GM04504 (cell line): ENCODE measurements at places on chromosomes 4 and X.
A peak's percentile ranks its signal among the peaks of the same experiment; 100 is the strongest.

DNA sequence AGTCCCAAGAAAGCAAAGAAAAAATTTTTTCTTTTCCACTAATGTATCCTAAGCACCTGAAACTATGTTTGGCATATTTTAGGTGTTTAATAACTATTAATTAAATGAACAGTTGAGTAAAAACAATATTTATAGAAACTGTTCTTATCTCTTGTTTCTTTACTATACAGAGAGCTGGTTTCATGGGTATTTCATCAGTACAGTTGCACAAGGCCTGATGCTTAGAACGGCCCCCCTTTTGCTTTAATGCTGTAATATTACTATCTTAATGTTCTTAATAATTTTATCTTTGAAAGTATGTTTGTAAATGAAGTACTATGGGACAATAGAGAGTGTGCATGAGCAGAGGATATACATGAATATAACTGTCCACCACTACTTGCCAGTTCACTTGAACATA is 479.1 kb upstream of the SLIT2 start:
- DNase-seq, result no peak

- no peak for DNase-seq
Measured at GRCh38 chr4:52919461-52919860, 57.3 kb downstream of the RASL11B start.

GRCh38 chrX:43573441-43574015 is 82.6 kb upstream of the MAOA start:
- no peak for DNase-seq

GRCh38 chr4:64195582-64195981 is 213.7 kb downstream of the TECRL start:
- DNase-seq, result no peak

DNA sequence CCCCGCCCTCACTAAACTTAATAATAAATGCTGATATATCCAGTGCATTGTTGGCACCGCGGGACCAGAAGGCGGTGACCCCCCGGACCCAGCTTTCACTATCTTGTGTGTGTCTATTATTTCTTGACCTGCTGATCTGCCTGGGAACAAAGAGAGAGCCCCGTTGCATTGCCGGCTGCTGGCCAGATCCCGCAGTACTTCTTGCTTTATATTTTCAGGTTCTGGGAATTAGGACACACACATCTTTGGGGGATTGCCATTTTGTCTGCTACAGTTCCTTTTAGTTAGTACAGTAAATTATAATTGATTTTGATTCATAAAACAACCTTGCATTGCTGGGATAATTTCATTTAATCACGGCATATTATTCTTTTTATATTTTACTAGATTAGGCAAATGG is 2.2 kb upstream of the RTL8B start:
- DNase-seq, result no peak

- DNase-seq, result no peak
Measured at GRCh38 chr4:152579107-152579764, 43.3 kb upstream of the FBXW7 start.

DNA sequence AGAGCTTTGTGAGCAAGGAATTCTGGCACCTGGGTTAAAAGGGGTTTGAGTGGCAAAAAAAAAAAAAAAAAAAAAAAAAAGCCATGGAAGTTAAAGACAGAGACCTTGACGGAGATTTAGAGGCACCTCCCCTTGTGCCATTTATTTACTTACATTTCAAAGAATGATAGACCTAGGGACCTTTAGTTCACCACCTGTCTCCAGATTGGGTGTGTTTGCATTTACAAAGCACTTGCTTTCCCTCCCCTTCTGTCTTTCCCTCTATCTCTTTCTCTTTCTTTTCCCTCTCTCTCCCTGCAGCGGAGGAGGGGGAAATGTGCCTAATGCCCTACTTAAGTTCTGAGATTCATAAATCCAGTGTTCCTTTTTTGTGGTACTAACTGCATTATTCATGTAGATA is 116.0 kb downstream of the IQCM start:
- no peak for DNase-seq

- DNase-seq, result peak; percentile 66
Measured at GRCh38 chr4:123361195-123361861, 35.3 kb upstream of the SPRY1 start.

DNA sequence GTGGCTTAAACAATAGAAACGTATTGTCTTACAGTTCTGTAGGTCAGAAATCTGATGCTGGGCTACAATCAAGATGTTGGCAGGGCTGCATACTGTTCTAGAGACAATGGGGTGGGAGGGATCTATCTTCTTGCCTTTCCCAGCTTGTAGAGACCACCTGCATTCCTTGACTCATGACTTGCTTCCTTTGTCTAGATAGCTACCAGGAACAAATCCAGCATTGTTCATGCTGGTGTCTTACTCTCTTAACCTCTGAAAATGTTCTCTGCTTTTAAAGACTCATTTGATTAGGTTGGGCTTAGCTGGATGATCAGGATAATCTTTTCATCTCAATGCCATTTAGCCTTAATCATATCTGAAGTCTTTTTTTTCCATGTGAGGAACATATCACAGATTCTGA is 169.0 kb downstream of the ZNF330 start:
- no peak for DNase-seq

GRCh38 chrX:41781500-41781899 is 57.5 kb downstream of the GPR82 start:
- DNase-seq, result no peak

DNA sequence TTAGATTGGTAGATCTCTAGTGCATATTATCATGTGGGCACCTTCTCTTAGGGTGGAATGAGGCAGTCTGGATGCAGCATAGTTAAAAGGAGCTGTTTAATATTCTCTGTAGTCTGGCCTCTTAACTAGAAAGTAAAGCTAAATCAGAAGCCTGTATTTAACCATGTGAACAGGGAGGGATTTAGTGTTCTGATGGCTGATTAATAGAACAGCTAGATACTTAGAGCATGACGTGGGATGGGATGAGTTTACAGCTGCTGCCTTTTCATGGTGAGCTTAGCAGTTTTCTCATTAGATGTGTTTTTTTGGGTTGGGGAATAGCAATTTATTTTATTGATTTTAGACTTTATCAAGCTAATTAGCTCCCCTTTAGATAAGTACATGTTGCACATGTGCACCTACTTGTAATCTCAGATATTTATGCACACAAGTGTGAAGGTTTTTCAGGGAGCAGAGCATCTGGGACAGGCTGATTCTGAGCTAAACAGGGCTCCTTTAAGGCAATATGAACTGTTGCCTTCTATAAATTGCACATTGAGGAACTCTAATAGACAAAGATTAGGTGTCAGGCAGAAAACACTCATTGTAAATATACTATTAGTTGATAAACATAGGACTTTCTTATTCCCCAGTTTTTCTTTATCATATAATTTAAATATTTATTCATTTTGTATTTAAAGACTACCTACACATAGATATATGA is 34.1 kb downstream of the YIPF6 start:
- no peak for DNase-seq

DNA sequence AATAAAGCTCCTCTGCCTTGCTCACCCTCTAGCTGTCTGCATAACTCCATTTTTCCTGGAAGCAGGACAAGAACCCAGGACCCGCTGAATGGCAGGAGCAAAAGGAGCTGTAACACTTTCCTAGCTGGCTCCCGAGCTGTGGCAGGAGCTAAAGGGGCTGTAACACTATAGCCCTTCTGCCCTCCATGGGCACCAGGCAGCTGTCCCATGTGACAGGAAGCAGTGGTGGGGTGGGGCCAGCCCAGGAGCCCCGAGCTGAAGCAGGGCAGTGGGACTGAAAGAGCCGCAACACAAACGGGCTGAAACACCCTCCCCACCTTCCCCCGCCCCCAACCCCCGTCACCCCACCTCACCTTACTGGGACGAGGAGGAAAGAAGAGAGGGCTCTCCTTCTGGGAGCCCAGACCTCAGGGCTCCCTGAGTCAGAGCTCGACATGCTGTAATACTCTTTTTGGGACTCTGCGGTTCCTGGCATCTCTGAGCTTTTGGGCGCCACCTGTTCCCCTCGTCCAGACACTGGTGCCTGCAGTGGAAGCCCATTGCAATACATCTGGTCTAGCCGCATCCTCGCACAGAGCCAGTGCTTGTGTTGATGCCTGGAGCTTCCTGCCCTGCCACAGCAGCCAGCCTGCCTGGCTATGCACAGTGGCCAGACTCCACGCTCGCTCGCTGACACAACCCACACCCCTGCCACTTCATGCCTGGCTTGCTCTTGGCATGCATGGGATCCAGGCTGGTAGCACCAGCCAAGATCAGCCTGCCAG is 39.4 kb downstream of the PPM1K start:
- no peak for DNase-seq

DNA sequence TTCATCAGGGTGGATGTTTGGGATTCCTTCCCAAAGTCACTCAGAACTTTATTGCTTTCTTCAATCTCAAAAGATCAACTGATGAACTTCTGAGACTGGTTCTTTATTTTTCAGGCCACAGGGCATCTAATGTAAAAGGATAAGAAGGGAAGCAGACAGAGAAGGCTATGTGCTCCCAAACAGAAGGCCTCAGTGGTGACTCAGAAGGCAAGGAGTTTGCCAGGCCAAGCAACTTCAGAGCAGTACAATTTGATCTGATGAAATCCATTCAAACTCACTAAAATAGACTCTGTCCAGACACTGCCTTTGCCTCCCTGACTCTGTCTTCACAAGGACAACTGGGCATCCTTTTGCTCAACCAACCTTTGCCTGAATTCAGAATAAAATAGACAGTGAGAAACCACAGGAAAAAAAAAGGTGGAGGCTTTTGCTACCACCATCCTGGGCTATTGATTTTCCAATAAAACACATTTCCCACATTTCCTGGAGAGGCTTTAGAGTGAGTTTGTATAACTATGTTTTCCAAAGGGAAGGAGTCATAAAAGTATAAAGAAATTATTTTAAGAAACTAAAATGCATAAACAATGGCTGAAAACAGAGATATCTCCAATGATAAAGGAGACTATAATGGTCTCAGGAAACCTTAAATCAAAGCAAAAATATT is 55.2 kb downstream of the ARHGEF6 start:
- DNase-seq, result peak; percentile 45

DNA sequence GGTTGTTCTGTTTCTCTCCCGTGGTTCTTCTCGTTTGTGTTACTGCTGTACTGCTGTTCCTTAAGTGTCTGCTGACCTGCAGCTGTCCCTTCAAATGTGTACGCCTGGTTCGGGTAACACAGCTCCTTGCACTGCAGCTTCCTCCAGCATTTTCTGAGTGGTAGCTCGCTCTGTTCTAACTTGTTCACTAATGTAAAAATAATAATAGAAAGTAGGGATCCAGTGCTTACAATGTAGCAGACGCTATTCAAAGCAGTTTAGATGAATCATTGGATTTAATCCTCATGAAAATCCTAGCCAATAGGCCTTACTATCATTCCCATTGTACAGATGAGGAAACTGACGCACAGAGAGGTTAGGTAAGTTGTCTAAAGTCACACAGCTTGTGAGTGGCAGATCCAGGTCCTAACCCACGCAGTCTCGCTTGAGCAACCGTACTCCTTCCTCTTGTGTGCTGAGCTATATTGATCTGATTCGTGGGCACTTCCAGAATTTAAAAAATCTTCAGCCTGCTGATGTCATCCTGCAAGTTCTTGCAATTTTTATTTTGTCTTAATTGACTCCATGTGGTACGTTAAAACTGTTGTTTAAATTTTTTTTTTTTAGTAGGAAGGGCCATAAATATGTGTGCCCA is 448.2 kb upstream of the FAT1 start:
- no peak for DNase-seq

DNA sequence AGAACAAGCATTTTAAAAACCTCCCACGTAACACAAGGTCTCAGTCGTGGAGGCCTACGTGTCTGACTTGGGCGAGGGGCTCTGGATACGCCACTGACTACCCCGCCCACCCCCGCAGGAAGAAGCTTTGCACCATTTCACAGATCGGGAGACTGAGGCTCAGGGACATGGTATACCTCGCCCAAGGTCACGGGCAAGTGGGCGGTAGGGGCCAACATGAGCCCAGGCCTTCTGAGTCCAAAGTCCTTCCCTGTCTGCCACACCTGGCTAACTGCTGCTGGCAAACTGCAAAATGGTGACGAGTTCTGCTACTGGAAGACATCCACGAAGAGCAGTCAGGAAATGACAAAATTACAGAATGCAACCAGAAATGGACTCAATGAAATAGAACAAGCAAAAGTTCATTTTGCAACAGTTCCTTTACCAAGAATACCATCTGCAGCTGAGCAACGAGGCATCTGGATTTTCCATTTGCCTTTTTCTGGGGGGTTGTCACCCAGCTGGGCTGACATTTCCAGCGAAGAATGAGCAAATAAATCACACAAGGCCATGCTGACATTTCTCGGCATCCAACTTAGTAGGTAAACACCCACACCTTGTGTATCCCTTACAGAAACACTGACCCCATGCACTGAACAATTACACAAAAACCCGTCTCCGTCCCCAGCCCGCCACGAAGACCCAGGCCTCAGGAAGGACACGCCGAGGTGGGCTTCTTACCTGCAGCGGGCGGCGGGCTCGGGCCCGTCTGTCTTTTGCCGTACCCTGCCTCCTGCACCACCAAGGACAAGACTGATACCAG is 70.2 kb upstream of the AFAP1 start:
- DNase-seq, result no peak

GRCh38 chr4:11774346-11774745 is 345.7 kb upstream of the HS3ST1 start:
- DNase-seq, result no peak

- DNase-seq, result no peak
Measured at GRCh38 chr4:179624768-179625181, 2182.5 kb upstream of the AGA start.

- no peak for DNase-seq
Measured at GRCh38 chr4:102230194-102230593, 115.1 kb downstream of the SLC39A8 start.

DNA sequence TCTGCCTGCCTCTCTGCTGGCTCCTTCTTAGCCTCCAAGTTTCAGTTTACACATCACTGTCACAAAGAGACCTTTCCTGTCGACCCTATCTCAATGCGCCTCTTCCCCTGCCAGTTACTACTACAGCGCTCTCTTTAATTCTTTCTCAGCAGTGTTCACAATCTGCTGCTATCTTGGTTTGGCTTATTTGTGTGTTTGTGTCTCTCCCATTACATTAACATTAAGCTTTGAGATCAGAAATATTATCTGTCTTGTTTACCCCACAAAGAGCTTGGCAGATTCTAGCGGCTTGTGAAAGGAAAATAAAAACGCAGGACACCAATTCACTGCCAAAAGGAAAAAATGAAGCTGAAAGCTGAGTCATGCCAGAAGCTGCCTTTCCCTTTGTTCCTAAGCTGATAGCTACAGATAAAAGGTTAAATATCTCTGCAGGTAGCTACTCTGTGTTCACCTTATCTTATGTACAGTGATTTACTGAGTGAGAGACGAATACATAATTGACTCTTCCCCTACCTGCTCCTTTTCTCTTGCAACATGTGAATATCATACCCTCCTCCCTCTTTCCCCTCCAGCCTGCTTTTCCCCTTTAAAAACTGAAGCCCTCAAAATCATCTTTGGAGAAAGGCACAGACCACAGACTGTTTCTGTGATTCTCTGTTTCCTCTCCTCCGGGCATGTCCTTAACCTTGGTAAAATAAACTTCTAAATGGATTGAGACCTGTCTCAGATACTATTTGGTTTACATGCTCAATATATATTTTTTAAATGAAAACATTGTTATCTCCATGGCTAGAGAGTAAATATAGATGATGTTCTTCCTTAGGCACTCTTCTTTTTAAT is 19.3 kb upstream of the SLC9A7 start:
- no peak for DNase-seq

GRCh38 chr4:34108391-34108790 is 2135.9 kb downstream of the ARAP2 start:
- peak; percentile 10 for DNase-seq

- DNase-seq, result no peak
Measured at GRCh38 chrX:121011254-121011653, 25.7 kb upstream of the CT47A1 start.

- DNase-seq, result no peak
Measured at GRCh38 chrX:12974305-12974795, 560 bp upstream of the TMSB4X start.

GRCh38 chr4:3177426-3177825 is 71.5 kb upstream of the MSANTD1 start:
- no peak for DNase-seq
